Cortex of kidney (tissue), 1 donor: ENCODE measurements at places on chromosomes 3 and 15.

DNA sequence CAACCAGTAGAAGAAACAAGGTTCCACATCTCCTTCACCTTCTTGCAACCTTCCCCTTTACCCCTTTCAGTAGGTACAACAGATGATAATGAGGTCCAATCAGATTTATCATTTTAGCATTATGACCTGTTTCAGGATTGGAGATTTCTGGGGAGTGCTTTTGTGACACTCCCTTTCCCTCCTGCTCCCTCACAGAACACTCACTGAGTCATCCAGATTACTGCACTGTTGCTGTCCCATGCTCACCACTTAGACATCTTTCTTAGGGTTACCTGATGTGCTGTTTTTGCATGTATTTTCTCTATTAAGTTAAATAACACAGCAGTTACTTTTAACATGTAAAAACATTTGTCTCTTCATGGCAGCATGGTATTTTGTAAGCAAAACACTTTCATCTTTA lies 118.5 kb downstream of the MFSD1 start:
- DNase-seq = no peak

DNA sequence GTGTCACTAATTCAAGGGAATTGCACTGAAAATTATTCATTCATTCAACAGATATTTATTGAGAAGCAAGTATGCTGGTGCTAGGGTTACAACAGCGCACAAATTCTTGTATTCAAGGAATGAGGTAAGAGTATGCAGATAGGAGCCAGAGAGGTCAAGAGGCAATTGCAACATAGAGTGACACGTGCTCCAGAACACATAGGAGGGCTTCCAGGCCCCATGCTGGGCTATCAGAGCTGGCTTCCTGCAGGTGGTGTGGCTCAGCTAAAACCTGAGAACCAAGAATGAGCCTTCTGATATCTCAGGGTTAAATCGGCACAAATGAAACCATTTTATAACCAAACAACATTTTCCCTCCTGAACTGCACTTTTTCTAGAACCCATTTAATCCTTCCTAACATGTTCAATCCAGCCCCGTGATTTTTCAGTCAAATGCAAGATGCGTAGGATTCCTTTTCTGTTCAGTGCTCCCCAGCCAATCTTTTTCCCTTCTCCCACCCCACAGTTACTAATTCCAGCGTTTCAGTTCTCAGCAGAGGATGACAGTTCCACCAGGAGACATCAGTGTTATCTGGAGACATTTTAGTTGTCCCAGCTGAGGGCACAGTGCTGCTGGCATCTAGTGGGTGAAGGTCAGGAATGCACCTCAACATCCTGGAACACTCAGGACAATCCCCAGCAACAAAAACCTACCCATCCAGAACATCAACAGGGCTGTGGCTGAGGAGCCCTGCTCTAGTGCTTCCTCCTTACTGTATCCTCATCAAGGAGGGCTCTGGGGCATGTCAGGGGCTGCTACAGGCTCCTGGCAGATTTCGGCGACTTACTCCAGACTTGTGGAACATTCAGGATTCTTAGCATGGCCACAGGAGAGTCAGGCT lies 13.1 kb downstream of the CCR5AS start:
- no peak for DNase-seq

DNA sequence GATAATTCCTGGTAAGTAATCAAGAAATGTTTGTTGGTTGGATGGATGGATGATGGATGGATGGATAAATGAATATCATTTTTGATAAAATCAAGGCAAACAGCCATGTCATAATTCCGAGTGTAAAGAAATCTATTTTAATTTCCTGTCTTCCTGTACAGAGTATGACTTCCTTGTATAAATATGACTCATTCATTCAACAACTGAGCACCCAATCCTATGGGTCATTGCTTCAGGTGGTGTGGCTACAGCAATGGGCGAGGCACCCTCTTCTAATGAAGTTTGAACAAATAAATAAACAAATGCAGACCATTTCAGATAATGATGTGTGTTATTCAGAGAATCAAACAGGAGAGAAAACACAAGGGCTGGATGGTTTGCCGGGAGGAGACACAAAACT lies 198.7 kb downstream of the TNIK start:
- no peak for DNase-seq

DNA sequence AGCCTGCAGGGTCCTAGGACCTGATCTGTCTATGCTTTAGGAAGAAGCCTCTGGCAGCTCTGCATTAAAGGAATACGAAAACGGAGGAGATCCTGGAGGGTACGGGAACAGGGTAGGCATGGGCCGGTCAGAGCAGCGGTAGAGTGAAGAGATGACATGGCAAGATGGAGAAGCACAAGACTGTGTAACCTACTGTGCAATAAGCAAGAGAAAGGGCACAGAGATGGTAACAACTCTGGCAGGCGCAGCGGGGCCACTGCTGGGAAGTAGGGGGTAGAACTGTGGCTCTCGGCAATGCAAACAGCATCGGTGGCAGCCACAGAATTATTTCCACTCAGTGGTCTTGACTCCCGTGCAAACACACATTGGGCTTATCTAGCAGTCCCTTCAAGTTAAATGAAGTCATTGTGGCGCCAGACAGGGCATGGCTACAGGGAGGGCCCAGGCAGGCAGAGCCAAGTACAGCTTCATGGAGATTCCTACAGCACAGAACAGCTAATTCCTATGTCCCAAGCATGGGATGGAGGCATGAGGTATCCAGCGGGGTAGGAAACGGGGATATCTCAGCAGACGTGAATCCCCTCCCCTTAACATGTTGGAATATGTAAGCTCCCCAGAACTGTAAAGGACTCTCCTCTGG lies 28.8 kb downstream of the WHAMM start:
- DNase-seq = no peak

DNA sequence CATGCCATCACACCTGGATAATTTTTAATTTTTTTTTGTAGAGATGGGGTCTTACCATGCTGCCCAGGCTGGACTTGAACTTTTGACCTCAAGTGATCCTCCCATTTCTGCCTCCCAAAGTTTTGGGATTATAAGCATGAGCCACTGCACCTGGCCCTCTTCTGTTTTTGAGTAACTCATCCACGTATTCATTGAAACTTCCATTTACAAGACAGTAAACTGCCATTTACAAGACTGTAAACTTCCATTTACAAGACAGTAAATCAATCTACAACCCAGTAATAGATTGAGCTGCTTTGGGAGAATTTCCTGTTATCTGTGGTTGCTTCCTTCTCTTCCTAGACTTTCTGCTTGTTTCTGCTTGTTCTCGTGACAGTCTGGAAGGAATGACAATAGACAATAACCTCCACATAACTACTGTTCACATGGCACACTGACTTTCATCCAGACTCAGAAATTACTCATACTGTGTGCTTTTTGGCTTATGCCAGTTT lies 114.7 kb upstream of the CCNL1 start:
- DNase-seq = no peak

DNA sequence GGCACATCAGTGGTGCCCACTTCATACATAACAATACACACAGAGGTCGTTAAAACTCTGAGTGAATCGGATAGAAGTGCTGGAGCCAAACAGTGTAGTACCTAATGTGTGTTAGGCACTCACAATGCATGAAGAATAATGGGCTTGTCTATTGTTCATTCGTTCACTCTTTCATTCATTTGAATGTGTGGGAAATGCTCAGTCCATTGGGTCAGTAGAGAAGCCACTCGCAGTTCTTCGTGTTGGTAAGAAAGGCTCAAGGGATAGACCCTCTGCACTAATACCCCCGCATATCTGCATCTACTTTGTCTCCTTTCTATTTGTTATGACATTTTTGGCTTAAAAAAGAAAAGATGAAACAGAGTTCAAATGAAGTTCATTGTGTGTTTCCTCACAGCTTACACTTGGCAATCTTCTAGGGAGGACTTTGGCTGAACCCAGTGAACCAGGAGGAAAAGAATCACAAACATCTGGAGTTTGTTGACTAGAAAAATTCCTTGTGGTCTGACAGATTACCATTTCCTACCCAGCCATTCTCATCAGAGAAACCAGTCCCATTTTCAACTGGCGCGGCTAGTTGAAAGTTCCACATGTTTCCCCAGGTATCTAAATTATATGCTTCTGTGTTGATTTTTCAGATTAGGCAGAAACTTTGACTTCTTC lies 32.8 kb upstream of the MFSD1 start:
- DNase-seq = no peak

DNA sequence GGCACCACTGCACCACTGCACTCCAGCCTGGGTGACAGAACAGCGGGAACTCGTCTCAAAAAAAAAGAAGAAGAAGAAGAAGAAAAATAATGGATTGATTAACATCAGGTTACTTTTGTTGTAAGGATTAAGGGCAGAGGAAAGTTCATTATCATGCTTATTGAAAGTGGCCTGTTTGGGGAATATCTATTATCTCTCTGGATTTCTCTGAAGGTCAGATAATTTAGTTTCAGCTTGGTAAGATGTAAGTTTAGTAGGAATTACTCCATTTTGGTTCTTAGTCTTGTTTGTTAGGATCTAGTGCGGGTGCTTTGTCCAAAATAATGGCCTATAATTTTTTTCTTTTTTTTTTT lies 2.5 kb upstream of the MTMR14 start:
- no peak for DNase-seq

DNA sequence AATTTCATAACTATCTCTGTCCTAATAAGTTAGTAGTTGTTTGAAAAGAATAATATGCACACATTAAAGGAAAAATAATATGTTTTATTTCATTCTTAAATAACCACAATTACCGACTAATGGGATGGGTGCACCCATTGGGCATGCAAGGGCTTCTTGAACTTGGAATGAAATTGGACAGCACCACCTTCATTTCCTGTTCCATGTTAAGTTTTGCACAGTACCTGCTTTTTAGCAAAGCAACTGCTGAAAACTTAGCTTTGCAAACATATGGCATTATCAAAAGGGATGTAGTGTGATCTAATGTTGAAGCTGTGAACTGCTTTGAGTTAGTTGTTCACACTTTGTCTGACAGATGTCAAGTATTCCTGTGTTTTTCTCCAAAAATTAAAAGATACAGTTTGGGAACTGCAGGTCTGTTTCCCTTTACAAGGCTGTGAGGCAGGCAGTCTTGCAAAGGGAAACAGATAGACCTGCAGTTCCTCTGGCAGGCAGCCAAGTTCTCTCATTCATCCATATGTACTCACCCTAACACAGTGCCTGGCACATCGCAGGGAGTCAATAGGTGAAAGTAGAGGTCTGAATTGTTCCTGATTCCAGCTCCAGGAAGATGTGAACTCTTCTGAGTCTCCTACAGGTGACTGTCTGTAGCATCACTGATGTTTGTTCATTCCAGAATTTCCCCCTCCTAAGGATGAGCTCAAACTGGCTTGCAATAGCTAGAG lies 64.3 kb upstream of the GOLGA8B start:
- DNase-seq = no peak

DNA sequence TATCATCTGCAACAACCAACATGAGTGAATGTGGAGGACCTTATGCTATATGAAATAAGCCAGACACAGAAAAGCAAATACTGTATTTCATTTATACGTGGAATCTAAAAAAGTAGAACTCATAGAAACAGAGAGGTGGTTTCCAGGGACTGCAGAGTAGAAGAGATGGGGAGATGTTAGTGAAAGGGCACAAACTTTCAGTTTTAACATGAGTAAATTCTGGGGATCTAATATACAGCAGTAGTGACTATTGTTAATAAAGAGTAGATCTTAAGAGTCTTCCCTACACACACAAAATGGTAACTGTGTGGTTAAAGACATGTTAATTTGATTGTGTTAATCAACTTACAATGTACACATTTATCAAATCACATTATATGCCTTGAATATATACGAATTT lies 20.9 kb upstream of the MELTF start:
- no peak for DNase-seq

DNA sequence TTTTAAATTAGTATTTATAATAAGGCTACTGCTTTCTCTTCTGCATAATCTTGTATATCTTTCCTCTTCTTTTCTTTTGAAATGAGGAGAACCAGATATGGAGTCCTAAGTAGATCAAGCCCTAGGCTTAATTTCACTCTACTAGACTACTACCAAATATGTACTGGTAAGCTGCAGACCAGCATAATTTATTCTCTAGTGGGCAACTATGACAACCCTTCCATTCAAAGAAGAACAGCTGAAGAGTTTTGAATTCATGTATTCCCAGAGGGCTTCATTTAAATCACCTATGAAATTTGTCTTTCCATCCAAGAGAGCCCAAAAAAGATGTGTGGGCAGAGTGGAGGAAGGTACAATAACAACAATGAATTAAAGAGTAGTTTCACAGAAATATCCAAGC lies 10.0 kb downstream of the RAD18 start:
- no peak for DNase-seq

DNA sequence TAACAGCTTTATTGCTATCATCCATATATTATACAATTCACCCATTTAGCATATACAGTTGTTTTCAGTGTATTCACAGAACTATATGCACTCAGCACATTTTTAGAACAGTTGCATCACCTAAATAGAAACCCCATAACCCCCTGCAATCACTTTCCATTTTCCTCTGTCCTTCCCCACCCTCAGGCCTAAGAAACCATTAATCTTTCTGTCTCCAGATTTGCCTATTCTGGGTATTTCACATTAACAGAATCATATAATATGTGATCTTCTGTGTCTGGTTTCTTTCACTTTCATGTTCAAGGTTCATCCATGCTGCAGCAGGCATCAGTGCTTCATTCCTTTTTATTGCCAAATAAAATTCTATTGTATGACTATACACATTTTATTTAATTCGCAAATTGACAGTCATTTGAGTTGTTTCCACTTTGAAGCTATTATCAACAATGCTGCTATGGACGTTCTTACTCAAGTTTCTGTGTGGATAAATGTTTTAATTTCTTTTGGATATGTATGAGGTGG lies 39.8 kb downstream of the ADAMTS17 start:
- DNase-seq = no peak

DNA sequence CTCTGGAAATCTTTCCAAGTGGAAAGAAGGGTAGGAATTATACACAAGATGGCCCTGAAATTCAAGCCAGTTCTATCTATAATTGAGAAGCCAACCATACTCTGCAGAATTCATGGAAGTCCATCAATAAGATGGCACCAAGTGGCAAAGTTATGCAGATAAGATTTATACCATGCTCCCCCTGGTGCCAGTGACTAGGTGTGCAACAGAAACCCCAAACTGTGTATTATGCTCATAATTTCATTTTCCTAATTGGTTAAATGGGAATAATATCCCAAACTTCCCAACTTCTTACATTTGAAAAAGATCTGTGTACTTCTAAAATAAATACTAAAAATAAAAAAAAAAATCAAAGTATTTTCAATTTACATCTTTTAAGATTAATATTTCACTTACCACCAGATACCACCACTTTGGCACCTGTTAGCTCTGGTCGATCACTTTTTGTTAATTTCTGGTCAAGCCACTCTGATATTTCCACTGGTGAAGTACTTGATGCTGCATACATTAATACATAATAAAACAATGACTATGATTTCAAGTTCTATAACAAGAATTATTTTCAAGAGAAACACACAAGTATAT lies 25.9 kb downstream of the ETFA start:
- DNase-seq = no peak

DNA sequence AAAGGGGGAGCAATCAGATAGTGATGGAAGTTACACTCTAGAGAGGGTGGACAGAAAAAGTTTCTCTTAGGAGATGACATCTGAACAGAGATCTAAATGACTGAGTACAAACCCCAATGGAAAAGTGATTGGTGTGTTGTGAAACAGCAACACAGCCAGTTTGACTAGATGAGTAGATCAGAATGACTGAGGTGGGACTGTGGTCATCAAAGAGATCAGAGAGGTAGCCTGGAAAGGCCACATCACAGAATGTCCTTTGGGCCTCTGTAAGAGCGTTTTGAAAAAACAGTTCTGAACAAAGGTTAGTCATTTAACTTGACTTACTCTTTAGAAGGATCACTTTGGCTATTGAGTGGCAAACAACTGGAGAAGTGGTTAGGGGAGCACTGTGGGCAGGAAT lies 10.6 kb downstream of the LRRC58 start:
- DNase-seq = no peak
